Large intestine (tissue), 12 donors: ENCODE measurements at places on chromosomes 5 and 9. TPM values are rescaled to one million over a fixed set of nuclear protein-coding genes. Genes with fewer than 3 reads are reported as not detected.

DNA sequence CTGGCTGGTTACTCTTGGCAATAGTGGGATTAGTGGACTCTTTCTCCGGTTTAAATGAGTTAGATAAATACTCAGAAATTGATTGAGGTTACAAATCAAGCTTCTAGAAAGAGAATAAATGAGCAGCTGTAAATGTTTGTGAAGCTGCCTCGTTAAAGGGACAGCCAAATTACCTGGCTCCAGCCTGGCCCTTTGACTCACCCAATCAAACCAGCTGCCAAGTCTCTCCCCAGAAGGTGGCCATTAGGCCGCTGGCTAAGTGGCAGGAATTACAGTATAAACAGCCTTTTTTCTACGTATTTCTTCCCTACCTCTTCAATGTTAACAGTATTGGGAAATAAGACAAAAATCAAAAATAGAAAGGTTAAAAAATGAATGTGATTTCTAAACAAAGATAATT, 46.0 kb upstream of the SRFBP1 start:
- DNase-seq = no peak

- DNase-seq = no peak
Observed at GRCh38 chr5:144684899-144685298, 514.2 kb downstream of the KCTD16 start.

The PDCD1LG2 gene
- polyA plus RNA-seq = 0.60 TPM

DNA sequence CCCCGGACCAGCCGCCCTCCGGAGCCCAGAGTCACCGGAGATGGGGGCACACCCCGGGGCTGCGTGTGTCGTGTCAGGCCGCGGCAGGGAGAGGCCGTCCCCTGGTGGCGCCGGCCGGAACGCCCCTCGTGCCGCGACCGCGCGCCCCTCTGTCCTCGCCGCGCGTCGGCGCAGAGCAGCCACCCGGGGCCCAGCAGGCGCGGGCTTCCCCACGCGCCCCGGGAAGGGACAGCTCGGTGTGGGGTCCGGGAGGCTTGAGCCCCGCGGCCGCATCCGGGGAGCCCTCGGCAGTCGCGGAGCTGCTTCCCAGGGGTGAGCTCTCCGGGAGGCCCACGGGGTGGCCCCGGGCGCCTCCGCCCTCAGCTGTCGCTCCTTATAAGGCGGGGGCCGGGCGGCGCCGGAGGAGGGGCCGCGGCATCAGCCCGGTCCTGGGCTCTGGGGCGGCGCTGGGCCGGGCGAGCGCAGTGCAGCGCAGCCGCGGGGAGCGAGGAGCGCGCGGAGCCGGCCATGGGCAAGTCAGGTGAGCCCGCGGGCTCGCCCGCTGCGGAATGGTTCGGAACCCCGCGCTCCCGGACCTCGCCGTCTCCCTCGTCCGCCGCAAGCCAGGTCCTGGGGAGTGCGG, at the start of gene GLIPR2:
Gene GLIPR2 (plus strand): TSS at position 462 of the 622 bp plus-strand sequence. CDS start 46 bp downstream, at position 508.
- DNase-seq = peak; percentile 58

The FREM1 gene
- polyA plus RNA-seq = 10.0 TPM

DNA sequence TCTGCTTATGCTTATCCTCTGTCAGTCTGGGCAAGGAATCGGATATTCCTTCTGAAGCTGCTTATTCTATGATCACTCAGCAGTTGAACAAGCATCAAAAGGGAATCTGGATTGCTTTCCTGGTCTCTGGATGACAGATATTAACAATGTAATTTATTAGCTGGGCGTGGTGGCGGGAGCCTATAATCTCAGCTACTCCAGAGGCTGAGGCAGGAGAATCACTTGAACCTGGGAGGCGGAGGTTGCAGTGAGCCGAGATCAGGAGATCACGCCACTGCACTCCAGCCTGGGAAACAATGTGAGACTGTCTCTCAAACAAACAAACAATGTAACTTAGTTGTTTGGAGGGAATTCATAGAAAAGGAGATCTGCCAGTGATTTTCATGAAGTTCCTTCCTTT, 45.4 kb downstream of the DMRT1 start:
- no peak for DNase-seq

GRCh38 chr9:132324425-132324824, 30.4 kb downstream of the SETX start:
- DNase-seq = no peak

The ANXA6 gene
- 112 TPM for polyA plus RNA-seq
